ENCODE measurements at places on chromosomes 4 and X.

- no peak for DNase-seq
Observed at GRCh38 chrX:18422886-18423285, 2.5 kb upstream of the CDKL5 start.

DNA sequence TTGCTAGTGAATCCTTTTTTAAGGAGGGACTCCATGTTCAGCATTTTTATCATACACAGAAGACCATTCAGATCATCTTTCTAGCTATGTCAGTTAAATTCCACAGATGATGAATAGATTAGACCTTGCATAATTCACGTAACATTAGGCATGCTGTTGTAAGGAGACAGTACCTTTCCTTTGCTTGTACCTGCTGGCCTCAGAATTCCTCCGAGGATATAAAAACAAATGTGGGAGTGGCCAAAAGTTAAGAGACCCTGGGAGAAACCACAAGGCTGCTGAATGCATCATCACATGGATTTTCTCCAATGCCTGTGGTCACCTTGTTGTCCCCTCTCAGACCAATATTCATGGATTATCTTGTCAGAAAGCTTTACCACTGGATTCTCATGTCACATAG, 201.4 kb downstream of the MAGEB17 start:
- DNase-seq, result no peak

GRCh38 chrX:53374923-53375322, 47.5 kb downstream of the SMC1A start:
- DNase-seq, result no peak

- DNase-seq, result no peak
Observed at GRCh38 chr4:189504220-189504619, 436.5 kb upstream of the FRG1 start.

GRCh38 chr4:75702919-75703411, 21.4 kb upstream of the USO1 start:
- DNase-seq, result no peak

DNA sequence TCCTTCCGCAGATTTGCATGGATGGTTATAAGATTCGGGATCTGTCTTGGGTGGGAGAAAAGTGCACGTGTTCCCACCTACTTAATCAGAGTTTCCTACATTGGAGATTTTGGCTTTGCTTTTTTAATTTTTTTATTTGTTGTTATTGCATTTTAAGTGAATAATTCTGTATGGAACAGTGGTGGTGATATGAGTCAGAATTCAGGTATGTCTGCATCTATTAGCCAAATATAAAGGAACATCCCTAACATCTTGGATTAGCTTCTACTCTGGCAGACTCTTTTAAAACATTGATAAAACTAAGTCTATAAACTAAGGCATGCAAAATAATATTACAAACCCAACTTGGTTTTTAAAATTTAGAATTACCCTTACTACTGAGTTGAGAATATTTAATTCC, 659.8 kb upstream of the EPHA5 start:
- no peak for DNase-seq

DNA sequence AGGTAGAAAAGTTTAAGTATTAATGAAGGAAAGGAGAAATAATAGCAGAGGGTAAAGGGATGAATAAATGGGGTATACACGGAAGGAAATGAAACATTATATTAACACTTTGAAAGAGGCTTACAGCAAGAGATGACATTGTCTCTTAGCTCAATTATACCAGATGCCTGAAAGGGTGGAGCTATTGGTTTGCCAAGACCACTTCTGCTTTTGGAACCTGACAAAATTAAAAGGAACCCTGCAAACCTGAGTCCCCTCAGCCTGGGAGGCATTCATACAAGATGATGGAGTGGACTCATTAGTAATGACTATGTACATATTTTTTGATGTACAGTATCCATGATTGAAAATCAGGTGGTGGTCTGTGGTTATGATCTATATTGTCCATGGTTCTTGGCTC, 45.1 kb upstream of the HPF1 start:
- DNase-seq, result no peak

DNA sequence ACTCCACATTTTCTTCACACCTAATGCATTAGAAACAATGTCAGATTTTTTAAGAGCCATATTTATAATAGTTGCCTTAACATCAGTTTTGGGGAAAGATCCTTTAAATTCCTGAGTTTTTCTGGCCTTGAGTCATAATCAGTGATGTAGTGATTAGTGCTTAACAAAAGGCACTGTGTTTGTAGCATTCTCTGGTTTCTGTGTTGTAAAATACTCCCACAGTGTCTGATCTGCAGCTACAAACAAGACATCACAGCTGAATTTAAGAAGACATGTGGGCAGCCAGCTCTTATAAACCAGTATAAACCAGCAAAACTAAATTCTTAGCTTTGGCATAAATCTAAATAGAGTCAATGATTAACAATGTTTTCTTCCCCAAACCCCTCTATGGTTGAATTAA, 233.8 kb downstream of the FSTL5 start:
- DNase-seq, result no peak

DNA sequence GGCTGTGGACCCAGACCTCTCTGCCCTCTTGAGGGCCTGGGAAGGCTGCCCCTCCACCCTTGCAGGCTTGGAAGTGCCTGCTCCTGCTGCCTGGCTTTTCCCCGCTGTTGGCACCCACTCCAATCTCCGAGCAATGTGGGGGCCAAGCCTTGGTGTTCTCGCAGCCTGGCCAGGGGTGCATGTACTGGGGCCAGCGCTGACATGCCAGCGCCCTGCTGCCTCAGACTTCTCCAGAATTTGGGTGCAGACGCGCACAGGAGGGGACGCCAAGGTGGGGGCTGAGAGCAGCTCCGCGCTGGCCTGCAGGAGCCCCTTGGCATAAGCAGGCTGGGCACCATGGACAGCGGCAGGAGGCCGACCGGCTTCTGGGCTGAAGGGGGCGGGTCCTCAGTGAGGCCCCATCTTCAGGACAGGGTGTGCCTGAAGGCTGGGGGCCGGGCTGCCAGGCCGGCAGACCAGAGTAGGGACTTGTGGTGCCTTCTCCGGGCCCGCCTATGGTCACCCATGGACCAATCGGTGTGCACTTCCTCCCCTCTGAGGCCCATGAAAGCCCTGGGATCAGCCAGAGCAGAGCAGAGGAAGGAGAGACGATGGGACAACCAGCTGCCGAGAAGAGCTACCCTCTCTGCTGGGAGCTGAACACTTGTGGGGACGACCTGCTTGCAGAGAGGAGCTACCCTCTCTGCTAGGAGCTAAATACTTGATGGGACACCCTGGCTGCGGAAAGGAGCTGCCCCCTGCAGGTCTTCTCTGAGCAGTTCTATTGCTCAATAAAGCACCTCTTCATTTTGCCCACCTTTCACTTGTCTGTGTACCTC, 118.3 kb downstream of the DNAAF6 start:
- no peak for DNase-seq

DNA sequence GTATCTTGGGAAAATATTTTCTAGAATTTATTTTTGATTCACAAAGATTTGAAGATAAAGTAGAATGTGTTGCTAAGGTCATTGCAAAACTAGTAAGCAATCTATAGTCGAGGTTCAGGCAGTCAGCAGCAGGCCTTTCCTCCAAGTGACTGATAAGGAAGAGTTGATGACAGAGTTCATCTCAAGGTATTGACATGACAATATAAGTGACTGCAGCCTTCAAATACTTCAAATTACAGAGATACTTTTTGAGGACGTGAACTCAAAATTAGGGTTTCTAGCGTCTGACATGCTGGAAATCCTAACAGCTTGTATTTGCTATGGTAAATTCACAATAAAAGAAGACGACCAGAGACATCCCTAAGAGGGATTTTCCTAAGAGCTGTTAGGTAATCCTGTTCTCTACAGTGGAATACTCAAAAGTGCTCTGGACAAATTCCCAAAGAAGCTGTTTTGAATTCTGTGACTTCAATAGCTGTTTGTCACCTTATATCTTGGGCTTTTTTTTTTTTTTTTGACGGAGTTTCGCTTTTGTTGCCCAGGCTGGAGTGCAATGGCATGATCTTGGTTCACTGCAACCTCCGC, 7.4 kb downstream of the ARHGAP10 start:
- DNase-seq, result no peak

DNA sequence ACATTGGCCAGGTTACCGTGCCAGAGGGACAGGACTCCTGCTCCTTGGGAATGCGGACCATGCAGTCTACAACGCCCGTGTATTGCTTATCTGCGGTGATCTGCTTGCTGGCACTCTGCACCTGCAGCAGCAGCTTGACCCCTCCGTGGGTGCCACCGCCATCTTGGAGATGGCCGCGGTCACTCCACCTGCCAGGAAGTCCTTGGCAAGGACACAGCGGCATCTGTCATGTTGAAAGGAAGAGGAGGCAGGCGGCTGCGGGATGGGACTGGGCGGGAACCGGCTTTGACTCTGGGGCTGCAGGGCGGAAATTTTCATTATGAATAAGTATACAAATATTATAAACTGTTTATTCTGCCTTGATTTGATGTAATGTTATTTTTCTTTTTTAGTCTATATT, 63.4 kb downstream of the F11 start:
- DNase-seq, result no peak

Measured in esophagus muscularis mucosa (tissue), 4 donors.